ENCODE measurements at places on chromosomes 1 and 21.

DNA sequence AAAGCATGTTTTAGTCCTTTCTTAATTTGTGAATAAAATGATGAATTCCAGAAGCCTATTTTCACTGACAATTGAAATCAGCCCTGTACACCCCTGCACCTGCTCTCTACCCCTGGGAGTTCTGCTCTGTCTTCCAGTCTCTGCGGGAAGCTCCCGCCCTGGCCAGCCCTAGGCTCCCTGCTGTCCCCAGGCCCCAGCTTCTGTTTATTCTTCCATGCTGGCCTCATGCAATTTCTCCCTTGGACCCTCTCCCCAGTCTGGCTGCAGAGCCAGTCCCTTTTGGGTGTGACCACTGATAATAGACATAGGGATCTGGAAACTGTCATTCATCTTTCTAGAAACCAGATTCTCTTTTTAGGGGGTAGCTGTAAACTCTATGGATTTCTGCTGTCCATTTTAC is 258.6 kb downstream of the GRIK3 start:
- DNase-seq: no peak

DNA sequence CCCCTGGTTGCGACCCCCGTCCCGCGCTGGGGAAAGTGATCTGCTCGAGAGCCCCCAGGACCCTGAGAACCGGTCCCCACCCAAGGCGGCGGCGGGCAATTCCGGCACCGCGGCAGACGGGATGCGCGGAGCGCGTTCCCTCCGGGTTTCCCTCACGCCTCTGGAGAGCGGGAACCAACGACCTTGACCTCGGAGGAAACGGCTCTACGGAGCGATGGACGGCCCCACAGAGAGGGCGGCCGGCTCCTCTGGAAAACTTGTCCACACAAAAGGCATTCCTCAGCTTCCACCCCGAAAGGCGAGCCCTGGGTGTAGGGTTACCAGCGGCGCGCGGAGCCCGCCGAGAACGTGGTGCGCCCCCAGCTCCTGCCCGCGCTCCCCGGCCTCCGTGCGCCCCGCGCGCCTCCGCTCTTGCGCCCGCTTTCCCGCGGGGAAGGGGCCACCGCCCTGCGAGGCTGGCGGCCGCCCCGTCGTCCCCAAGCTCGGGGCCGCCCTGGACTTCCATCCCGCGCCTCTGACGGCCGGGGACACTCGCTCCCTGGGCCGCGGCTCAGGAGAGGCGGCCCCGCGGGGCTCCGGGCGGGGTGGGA is 391 bp upstream of the KIAA1614 start:
- DNase-seq: no peak

DNA sequence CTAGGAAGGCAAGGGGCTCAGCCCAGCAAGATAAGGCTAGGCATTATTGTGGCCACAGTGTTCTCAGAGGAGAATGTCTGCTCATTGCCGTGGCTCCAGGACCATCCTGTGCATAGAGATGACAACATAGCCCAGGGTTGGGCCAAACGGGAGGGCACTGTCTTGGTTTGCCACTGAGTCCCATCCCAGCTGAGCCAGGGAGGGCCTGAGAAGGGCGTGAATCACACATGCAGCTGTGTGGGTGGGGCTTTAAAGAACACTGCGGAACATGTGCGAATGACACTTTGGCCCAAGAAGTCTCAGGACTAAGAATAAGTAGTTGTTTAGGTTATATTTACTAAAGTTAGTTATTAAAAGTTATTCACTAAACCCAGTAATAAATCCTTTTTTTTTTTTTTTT is 18.5 kb downstream of the CHAF1B start:
- DNase-seq: no peak

GRCh38 chr1:54475357-54475881 is 69.2 kb upstream of the SSBP3 start:
- DNase-seq: no peak

DNA sequence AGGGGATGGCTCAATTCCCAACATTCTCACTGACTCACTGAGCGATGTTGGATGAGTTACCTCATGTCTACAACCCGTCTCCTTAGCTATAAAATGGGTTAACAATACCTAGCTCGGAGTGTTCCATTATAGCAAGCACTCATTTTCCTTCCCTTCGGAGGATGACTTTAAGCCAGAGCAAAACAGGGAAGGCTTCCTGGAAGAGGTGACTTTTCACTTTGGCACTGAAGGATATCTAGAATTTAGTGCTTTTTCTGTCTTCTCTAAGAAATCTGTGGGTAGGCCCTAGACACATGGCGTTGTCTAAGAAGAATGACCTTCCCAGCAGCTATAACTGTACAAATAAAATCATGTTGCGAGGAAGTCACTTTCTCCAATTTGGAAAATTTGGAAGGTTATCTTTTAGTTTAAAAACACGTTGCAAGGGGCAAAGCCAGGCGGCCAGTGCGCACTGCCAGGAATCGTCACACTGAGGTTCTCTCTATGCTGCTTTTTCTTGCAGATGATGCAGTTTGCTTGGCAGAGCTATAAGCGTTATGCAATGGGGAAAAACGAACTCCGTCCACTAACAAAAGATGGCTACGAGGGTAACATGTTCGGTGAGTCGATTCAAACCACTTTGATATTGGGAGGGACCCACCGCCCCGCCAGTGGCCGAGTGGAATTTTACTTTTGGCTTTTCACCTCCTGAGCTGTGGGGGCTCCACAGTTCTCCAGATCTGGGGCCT is 69.5 kb downstream of the MAN1C1 start:
- no peak for DNase-seq

GRCh38 chr1:147171399-147172167 is 687 bp downstream of the PRKAB2 start:
- DNase-seq: no peak

GRCh38 chr1:162420120-162420519 is 8.2 kb upstream of the SH2D1B start:
- no peak for DNase-seq

DNA sequence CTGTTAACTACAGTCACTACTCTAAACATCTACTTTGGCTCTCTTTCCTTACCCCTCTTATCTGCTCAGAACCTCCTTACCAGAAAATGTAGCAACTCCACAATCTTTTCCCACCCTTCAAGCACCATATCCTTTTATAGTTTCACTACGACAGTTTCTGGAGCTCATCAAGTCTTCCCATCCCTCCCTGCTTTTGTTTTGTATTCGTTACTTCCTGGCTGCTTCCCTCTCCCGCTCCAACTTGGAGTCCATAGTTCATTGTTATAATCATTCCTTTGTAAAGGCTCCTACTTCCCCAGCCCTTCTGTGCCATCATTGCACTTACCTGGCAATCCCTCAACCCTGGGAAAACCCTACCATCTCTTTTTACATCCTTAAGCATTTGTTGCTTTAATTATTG is 18.0 kb downstream of the MPZL1 start:
- no peak for DNase-seq

DNA sequence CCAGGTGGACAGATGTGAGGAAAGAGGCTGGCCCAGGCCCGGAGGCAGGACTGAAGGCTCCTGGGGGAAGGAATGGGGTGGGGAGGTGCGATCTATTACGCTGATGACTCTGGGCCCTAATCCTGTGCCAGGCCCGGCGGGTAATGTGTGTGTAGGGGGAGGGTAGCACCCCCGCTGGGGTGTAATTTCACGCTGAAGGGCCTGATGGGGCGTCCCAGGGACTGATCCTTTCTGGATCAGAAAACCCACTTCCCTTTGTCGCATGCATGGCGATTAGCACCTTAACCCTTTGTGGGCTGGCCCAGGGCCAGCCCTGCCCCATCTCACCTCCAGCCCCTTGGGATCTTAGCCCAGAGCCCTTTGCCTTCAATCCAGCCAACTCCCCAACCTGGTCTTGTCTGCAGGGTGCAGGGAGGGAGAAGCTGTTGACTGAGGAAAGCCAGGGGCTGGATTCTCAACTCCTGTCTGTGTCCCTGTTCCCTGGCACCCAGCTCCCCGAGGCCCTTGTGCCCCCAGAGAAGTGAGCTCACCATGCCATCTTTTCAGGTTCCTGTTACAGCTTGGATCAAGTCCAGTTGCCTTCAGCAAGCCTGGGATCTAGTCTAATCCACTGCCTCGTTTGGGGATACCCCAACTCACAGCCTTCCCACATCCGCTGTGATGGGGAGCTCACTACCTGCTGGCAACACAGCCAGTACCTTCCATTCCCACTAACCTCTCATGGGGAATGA is 26.0 kb downstream of the KNCN start:
- DNase-seq: no peak

DNA sequence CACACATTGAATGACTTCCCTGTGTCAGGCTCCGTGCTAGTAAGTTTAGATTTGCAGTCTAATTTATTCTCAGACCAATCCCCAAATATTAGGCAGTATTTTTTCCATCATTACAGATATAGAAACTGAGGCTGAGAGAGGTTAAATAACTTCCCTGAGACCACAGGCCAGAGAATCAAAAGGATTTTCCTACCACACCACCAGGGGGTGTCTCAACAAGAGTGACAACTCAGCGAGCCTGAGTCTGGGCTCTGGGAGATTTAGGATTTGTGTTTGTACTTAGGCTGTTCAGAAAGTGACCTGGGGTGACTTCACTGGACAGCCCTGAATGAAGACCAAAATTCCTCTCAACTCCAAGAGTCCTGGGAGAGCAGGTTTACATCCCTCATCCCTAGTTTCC is 13.3 kb upstream of the LCE5A start:
- no peak for DNase-seq

DNA sequence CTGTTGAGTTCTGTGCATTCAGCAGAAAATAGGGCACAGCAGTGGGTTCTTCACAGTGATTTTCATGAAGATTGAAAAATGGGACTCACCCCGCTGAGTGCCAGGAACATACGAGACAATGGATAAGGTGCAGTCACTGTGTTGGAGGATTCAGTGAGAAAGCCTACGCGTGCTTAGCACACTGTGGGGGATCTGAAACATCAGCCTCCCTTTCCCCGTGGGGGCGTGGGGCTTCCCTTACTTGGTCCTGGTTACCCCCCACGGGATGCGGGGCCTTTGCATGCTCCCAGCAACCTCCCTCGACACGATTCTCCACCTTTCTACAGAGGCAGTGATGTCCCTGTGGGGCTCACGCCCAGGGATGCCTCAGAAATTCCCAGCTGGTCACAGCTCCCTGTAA is 252.2 kb upstream of the C1orf174 start:
- DNase-seq: no peak

DNA sequence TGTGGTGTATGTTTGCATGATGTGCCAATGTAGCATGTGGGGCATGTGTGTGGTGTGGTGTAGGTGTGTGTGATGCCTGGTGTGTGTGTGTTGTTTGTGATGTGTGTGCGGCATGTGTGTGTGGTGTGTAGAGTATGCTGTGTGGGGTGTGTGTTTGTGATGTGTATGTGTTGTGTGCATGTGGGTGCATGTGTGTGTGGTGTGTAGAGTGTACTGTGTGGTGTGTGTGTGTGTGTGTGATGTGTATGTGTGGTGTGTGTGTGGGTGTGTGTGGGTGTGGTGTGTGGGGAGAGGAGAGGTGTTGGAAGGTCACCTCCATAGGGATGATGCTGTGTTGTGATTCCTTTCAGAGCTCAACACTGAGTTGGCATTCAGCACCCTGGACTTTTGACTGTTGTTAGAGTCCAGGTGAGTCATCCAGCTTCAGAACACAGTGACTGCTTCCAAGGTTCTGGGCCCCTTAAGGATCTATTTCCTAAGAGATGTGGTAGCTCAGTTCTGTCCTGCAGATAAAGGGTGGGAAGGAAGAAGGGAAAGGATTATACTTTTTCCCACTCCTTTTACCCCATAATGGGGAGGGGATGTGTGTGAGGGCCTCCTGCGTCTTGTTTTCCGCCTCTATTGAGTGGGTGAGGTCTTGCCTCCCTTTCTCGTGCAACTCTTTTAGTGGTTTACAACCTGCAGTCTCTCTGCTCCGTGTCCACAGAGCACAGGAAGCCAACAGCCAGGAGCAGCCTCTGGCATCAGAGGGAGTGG is 47.6 kb downstream of the RHOU start:
- no peak for DNase-seq

- no peak for DNase-seq
Measured at GRCh38 chr1:32508761-32509160, 30.5 kb upstream of the ZBTB8A start.

- DNase-seq: no peak
Measured at GRCh38 chr1:219666242-219666641, 53.3 kb upstream of the ZC3H11B start.

DNA sequence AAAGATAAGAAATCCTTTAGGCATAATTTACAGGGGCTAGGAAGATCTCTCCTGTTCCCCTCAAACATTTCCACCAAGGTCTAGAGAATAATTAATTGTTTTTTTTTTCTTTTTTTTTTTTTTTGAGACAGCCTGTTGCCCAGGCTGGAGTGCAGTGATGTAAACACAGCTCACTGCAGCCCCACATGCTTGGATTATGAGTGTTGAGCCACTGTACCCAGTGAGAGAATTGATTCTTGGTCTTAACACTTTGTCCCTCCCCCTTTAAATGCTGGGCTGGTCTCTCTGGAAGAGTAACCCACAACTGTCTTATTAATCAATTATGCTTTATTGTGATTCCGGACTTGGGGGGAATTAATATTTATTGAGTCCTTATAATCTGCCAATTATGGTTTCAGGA is 33.4 kb downstream of the ATF3 start:
- no peak for DNase-seq

DNA sequence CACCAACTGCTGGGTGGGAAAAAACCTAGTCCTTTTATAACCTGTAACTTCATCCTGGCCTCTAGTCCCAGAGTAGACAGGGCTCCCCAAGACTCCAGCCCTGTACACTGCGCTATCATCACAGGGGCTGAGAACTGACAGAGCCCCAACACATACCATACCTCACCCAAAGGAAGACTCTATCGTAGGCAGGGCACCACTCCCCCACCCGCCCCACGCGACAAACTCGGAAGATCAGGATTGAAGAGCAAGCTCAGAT is 15.8 kb downstream of the INPP5B start:
- DNase-seq: no peak

DNA sequence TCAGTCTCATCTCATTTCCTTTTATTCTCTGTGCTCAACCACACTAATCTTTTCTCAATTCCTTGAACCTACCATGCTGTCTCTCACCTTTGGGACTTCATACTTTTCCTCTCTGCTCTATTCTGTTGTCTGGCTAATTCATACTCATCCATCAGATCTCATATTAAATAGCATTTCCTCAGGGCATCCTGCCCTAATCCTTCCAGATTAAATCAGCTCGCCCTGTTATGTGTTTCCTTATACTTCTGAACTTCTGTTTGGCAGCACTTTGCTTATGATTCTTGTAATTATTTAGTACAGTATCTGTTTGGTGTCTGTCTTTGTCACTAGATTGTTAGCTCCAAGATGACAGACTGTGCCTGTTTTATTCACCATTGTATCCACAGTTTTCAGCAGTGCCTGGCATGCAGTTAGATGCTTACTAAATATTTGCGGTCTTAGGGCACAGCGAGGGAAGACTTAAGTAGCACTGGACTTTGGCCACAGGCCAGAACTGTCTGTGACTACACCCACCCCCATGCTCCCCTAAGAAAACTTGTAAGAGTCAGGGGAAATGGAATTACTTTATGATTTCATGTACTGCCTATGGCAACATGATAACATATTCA is 9.9 kb upstream of the CAP1 start:
- no peak for DNase-seq

DNA sequence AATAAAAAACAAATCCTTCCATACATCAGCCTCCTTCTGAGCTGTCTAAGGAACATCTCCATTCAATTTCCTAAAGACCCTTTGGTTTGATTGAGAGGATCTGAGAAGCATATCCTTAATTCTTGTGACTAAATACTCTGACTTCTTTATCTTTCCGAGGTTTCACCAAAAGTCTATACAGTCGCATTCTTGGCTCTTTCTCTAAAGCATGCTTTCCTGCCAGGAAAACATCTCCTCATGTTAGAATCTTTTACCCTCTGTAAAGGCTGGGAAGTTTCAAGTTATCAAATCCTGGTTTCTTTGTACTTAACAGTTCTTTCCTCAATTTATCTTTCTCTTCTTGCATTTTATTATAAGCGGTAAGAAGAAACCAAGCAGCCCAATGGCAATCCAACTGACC is 630.4 kb downstream of the PTPRC start:
- no peak for DNase-seq

GRCh38 chr1:70628973-70629372 is 217.9 kb downstream of the CTH start:
- no peak for DNase-seq
